Urinary bladder (tissue), 4 donors: ENCODE measurements at places on chromosomes 13 and 19. TPM values are rescaled to one million over a fixed set of nuclear protein-coding genes. Genes with fewer than 3 reads are reported as not detected.

The GRIN2D gene
- polyA plus RNA-seq = 0.30 TPM

The C1QTNF9 gene
- polyA plus RNA-seq = 0.76 TPM

The ARRDC5 gene
- 0.18 TPM for polyA plus RNA-seq

GRCh38 chr19:3357992-3358688 lies 8.2 kb upstream of the NFIC start:
- no peak for DNase-seq

- DNase-seq = no peak
These were observed 1.6 kb downstream of the GATAD2A start for GRCh38 chr19:19406878-19407632.

GRCh38 chr13:100508996-100509395 lies 79.6 kb downstream of the GGACT start:
- no peak for DNase-seq
